Right kidney (tissue), 9 donors: ENCODE measurements at places on chromosomes 16 and 17.
A peak's percentile ranks its signal among the peaks of the same experiment; 100 is the strongest.

GRCh38 chr17:75288770-75289114, 491 bp downstream of the SLC25A19 start:
- no peak for DNase-seq

DNA sequence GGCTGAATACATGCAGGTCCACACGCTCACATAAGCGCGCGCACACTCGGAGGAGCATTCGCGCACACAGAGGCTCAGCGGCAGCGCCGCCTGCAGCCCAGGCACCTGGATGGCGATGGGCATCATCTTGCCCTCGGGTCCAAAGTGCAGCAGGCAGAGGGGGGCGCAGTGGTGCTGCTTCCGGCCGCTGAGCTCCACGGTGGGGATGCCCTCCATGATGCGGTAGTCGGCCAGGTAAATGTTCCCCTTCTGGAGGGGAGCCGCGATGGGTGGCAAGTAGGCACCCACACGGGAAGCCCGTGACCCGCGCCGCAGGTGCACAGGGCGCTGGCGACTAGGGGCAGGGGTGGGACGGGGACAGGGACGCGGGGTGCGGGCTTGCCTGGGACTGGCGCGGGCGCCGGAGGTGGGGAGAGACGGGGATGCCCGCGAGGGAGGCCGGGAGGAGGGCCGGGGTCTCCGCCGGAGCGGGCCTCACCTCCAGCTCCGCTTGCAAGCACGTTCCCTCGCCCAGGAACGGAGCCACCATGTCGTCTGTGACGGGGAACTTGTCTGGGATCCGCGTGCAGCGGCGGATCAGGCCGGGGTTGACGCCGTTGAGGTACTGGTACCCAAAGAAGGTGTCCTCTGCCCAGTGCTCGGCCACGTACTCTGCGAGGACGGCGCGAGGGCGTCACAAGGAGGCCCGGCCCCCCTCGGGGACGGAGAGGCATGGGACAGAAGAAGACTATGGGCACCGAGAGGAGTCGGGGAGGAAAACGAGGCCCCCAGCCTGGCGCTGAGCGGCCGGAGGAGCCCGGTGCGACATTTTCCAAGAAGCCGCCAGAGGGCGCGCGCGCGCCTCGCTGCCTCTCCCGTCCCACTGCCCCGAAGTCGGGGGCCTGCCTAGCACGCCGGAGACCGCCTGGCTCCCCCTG, 8.0 kb downstream of the ALOX12B start:
- peak; percentile 94 for DNase-seq

DNA sequence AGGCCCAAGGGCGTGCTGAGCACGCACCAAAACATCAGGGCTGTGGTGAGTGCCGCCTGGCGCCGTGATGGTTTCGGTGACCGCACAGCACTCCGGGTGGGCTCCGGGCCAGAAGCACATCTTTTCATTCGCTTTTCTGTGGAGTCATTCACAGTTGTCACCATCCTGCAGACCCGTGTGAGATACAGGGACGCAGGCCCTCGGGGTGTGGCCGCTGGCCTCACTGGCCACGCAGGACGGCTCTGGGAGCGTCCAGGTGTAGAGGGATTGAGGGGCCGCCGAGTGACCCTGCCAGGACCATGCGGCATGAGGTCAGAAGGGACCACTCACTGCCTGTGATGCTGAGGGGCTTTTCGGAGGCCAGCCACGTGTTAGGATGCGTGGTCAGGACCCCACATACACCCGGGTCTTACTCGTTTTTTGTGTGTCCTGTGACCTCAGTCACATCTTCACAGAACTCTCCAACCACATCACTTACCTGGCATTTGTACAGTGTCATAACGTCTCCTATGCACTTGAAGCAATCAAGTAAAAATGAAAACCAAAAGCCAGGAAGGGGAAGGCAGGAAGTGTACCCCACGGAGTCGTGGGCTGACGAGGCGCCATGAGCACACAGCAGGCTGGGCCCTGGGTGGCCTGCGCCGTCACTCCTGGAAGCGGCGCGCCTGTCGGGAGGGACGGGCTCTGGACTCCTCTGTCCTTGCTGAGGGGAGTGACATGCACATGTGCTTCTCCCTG, 7.8 kb downstream of the ACSF3 start:
- no peak for DNase-seq

- peak; percentile 81 for DNase-seq
Observed at GRCh38 chr17:79778504-79779083, 646 bp downstream of the CBX2 start.

DNA sequence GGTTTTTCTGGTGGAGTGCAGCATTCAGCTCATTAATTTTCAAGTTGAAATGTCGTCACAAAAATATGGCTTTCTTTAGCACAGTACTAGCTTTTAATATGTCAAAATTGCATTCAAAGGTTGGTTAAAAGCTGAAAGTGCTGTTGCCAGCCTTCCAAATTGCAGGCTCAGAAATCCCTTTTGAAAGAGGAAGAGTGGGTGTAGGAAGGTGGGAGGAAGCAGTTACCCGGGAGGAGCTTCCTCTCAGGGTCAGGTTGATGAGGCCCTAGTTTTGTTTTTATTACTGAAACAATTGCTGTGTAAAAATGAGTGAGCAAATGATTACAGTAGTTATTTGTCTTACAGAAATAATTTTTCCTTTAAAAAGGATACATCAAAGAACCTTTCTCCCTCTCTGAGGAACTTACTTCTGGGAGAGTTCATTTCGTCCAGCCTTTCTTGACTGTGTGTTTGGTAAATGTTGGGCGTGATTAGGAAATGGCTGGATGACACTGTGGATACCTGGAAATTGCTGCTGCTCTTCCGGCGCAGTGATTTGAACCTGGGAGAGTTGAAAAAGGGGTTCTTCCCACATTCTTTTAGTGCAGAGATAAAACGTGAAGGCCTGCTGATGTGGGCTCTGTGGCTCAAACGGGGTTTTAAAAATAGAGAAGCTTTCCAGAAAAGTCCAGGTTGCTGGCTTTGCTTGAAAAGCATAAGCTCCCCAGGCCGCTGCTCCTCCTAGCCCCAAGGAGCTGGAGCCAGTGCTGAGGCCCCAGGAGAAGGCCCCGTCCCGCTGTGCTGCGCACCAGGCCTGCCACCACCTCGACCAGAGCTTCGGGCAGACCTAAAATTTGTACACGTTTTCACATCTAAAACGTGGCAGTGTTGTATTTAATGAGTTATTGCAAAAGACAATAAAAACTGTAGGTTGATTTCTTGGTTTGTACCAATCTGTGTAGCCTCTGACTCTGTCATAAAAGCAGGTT, 41.7 kb downstream of the SEC14L1 start:
- no peak for DNase-seq

DNA sequence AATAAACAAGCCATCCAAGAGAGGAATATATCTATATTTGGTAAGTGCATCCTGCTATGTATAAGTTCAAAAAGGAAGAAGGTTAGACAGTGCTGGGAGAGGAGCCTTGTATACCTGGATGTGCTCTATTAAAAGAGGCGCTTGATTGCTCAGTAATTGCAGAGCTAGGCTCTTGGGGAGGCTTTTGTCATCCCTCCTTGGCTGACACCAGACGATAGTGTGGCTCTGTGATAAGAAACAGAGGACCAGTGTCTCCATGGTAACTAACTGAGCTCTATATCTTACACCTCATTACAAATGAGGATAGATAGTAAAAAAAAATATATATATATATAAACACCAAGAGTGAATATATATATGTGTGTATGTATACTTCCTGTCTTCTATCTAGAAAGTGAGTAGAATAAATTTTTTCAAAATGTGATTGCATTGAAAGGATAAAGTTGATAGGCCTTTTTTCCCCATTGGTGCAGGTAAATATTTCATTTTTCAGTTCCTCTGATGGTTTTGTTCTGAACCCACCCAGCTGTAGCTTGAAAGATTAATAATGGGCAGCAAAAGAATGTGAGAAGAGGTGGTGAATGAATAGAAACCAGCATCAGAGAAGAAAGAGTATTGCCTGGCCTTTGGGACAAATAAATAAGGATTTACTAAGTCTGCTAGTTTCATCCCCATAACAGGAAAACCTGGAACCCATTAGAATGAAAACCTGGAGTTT, 303.7 kb downstream of the ZFHX3 start:
- DNase-seq = no peak

- no peak for DNase-seq
Observed at GRCh38 chr17:40577611-40578065, 12.4 kb upstream of the CCR7 start.

DNA sequence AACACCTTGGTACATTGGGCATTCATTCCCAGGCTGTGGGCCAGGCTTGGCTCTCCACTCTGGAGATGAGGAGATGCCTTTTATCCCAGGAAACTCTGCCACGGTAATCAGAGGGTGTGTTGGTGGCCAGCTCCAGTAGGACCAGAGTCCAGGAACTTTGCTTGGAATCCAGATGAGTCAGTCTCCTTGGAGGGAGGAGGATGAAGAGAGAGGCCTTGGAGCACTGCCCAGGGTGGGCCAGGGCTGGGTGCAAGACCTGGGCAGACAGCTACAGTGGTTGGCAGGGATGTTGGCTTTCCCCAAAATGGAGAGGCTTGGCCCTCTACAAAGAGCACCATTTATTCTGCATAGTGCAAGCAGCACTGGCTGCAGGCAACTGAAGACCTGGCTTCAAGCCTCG, 209.0 kb downstream of the RGS9 start:
- no peak for DNase-seq

DNA sequence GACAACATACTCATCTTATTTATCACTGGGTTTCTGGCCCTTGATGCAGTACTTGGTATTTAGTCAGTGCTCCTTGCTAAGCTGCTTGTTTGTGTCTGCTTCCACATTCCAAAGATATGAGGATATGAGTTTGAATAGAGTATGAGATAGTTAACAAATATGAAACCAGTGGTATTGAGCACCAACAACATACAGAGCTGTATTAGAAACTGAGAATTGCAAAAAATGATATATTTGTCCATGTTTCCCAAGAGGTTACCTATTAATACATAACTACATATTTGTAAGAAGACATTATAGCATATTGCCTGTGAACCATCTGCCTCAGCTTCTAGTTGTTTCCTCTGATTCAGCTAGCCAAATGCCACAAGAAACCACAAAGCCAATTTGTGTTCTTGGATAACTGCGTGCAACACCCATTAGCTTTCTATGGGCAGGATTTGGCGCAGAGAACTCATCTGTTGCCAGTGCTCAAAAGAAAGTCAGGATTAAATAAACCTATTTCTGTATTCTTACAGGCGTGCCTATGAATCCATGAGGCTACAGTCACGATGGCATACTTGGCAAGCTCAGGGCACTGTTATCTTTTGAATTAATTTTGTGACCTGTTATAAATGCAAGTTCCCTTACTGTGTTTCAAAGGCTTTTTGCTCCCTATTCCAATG, 194.4 kb downstream of the MAP2K6 start:
- no peak for DNase-seq

DNA sequence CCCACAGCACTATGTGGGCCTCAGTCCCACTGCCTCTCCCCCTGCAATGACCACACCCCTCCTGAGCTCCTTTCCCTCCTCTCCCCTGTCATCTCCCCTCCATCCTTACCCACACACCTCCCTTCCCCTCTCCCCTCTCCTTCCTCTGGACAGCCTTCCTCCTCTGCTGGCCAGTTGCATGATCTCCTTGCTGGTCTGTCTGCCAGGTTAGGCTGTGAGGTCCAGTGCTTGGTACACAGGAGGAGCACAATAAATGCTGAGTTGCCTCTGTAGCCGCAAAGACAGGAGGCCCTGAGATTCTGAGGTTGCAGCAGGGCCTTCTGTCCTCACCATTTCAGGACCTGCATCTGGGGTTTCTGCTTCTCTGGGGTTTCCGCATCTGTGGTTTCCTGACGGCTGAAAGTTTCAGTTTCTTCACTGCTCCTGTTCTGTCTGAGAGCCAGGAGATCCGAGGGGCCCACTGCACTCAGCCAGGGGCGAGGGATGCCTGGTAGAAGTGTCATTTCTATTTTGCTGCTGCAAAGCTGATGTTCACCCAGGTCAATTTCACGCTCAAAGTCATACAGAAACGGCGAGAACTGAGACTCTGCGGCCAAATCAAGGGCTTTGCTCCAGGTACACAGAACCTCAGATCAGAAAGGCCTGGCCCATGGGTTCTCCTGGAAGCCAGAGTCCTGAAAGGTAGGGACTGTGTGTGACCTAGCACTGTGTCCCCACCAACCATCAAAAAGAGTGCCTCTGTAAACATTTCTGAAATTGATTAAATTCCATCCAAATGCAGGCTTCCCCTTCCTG, 4.6 kb upstream of the SLC12A3 start:
- no peak for DNase-seq

- no peak for DNase-seq
Observed at GRCh38 chr16:19071811-19072777, 4.7 kb downstream of the COQ7 start.

- peak; percentile 5 for DNase-seq
Observed at GRCh38 chr17:27244491-27245223, 49.3 kb upstream of the WSB1 start.

GRCh38 chr17:18963126-18964017, 11.4 kb downstream of the SLC5A10 start:
- no peak for DNase-seq

DNA sequence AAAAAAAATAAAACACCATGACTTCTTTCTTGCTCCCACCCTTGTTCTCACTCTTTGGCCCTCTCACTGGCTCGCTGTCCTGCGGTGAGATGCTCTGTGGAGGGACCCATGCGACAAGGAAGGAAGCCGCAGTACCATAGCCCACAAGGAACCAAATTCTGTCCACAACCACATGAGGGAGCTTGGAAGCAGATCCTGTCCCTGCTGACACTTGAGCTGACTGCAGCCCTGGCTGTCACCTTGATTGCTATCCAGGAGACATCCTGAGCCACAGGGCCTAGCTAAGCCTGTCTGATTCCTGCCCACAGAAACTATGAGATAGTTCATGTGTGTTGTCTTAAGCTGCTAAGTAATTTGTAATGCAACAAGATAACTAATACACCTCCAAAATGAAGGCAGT, 4.8 kb upstream of the MT2A start:
- no peak for DNase-seq

DNA sequence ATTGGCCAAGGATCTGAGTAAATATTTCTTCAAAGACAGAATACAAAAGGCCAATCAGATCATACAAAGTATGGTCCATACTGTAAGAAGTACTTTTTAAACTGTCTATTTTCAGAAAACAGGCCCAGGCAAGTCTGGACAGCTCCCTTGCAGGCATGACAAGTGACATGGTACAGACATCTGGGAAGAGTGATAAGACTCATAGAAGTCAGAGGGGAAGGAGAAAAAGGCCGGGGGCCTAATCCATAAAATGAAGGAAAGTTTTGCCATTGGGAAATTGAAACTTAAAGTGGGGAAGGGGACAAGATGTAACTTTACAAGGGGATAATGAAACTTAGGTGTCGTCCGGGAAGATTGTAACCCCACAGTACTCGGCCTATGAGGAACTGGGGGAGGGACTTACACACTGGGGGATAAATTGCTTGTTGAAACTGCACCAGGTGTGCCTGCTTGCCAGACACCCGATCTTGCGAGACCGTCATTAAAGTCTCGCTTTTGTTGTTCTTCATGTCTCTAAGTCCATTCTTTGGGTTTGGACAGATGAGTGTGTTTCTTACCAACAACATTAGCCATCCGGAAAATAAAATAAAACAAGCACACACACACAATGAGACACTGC, 684.0 kb downstream of the CDH11 start:
- peak; percentile 15 for DNase-seq

DNA sequence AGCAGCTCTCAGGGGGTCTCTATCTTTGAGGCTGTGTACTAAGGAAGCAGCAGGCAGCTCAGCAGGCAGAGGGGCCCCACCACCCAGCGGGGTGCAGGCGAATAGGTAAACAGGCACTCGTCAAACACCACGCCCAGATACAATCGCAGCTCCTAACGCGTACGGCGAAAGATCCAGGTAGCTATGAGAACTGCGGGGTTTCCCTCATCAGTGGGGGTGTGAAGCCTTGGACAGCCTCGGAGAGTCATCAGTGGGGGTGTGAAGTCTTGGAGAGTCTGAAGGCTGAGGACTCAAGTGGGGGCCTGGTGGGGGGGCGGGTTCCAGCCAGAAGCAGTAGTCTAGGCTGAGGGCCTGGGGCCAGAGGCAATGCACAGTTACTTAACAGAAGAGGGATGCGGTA, 69.0 kb downstream of the RTN4RL1 start:
- no peak for DNase-seq
